ENCODE measurements at places on chromosomes 3 and 15.

- no peak for DNase-seq
These were observed 3.2 kb downstream of the TM4SF19 start for GRCh38 chr3:196334982-196335381.

GRCh38 chr15:100863796-100864267, 15.8 kb upstream of the ALDH1A3 start:
- DNase-seq, result peak; percentile 78

DNA sequence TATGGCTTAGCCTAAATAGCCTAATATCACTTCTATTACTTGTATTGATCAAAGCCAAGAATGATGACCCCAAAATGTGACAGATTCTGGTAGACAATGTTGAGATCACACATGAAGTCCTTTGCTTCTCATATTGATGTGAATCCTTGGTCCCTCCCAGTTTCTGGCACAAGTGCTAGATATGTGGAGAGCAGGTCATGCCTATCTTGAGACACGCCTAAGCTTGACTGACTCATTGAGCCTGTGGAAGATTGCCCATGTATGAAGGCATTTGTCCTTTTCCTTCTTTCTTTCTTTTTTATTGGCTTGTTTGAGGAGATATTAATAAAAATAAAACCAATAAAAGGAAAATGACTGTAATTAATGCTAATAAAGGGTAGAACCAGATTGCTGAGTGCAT, 54.0 kb upstream of the TMEM108 start:
- no peak for DNase-seq

- DNase-seq, result no peak
These were observed 533.5 kb upstream of the TBL1XR1 start for GRCh38 chr3:177730814-177731213.

GRCh38 chr3:30340500-30340899, 265.9 kb upstream of the TGFBR2 start:
- no peak for DNase-seq

GRCh38 chr3:181278468-181279238, 289.1 kb upstream of the DNAJC19 start:
- DNase-seq, result no peak

GRCh38 chr15:77549576-77550288, 83.0 kb downstream of the LINGO1 start:
- DNase-seq, result no peak

DNA sequence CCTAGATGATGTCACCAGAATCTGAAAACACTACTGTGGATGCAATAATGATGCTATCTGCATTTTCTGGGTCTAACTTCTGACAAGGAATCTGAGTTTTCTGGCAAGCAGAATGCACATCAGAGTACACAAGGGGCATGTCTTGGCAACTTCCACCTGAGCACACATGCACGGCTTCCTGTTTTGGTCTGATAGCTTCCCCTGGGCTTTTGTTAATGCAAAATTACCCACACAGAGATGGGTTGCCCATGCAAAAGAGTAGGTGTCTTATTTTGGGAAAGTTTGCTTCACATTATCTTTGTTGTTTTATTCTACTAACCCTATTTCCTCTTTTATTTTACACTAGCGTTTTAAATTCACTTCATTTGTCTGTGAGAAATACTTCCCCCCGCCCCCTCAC, 74.2 kb upstream of the SATB1 start:
- DNase-seq, result no peak

GRCh38 chr3:135982922-135983581, 17.5 kb downstream of the PPP2R3A start:
- peak; percentile 22 for DNase-seq

- peak; percentile 36 for DNase-seq
These were observed 47.3 kb downstream of the PLSCR2 start for GRCh38 chr3:146421819-146422759.

DNA sequence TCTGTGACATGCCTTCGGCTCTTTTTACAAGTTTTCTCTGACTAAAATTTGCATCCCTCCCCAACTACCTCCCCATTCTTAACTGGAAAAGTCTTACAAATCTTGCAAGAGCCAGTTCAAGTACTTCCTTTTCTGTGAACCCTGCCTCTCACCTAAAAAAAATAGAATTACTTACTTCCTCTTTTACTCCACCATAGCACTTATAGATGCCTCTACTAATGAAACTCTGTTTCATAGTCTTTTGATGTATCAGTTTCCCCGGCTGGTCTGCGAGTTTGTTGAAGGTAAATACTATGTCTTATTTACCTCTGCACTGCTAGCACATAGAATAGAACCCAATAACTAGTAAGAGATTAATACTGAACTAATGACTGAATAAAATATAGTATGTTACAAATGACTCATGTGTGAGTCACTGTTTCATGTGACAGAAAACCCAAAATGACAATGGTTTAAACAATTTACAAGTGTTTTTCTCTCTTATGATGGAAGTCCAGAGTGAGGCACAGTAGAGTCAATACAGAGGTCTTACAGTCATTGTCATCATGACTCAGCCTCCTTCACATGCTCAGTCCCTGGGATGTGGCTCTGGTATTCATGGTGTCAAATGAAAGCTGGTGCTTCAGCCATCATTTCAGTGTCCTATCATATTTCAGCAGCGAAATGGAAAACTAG, 393.5 kb downstream of the RSL24D1 start:
- DNase-seq, result no peak

DNA sequence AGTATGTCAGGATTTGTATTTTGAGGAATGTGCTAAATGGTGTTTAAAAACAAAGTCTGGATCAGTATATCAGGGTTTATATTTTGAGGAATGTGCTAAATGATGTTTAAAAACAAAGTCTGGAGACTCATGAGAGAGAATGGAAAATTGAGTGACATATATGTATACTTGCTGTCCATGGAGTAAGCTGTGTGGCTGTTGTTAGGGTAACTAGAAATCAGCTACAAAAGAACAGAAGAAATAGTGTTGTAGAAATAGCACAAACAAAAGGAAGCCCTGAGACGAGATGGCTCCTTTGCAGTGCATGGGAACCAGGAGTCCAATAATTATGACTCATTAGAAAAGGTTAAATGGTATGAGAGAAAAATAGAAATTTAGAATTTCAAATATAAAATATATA, 282.7 kb upstream of the MANF start:
- DNase-seq, result no peak

GRCh38 chr3:51353131-51353530, 32.0 kb upstream of the MANF start:
- no peak for DNase-seq

- DNase-seq, result no peak
These were observed 44.6 kb upstream of the VILL start for GRCh38 chr3:37945807-37946530.

DNA sequence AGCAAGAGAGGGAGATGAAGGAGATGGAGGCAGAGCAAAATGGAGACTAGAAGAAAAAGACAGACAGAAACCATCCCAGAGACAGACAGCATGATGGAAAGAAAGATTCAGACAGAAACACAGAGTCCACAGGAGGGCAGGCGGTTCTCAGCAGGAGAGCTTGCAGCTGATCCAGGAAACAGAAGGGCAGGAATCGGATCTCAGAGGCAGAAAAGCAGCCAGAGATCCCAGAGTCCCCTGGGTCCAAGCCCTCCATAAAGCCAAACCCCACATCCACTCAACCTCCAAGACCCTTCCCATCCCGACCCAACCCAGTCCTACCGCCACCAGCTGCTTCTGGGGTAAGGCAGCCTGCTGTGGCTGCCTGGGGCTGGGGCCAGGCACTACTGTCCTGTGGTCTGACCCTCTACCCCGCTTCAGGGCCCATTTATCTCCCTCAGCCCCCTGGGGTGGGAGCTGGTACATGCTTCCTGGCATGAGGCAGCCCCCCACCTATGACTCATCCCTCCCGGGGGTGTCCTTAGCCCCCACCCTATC, at the start of gene UCN2:
TSS of gene UCN2 (minus strand) at position 400 of the 537 bp plus-strand sequence. CDS start 657 bp downstream, outside the sequence.
- DNase-seq, result no peak

- no peak for DNase-seq
These were observed 172.6 kb downstream of the RBMS3 start for GRCh38 chr3:29453284-29454001.

DNA sequence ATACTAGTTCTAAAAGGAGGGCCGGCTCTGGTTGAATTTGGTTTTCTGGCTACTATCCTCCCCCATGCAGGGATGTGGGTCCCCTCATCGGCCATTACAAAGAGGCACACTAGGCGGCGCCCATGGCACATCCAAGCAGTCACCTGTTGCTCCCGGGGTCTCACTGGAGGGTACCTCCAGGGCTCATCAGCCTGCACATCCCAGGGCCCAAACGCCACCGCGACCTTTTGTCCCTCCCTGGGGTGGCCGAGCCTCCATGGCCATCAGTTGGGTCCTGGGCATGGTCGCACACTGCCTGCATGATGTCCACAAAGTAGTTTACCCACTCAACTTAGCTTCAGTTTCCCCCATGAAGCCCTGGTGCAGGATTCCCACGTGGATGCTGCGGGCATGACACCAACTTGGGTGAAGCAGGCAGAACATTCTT, 28.3 kb downstream of the IDH3A start:
- peak; percentile 40 for DNase-seq

DNA sequence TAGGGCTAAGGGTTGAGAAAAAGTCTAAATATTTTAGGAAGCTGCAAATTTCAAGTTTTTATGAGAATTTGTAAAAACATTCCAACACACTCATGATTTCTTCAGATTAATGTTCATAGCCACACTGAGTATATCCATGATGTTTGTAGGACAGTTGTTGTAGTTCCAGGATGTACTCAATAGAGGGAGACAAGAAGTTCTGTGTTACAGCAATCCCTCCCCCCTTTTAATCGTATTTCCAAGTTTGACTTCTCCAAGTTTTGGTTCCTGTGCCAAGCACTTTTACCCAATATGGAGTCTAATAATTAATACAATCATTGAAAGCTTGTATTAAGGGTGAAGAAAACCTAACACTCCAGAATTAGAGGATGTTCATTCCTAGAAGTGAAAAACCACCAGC, 143.4 kb downstream of the FEZF2 start:
- no peak for DNase-seq

- no peak for DNase-seq
These were observed 51.9 kb downstream of the RPLP1 start for GRCh38 chr15:69504352-69505040.

- DNase-seq, result no peak
These were observed 933 bp upstream of the APEH start for GRCh38 chr3:49673121-49673714.

Data from AG08396 (cell line).